ENCODE measurements at places on chromosomes 11 and 22. TPM values are rescaled to one million over a fixed set of nuclear protein-coding genes. Genes with fewer than 3 reads are reported as not detected.
A peak's percentile ranks its signal among the peaks of the same experiment; 100 is the strongest.

Gene PHLDB1
- total RNA-seq = 115 TPM

Gene MPPED1
- total RNA-seq = not detected

Gene MUC2
- 0.03 TPM for total RNA-seq

Gene MIAT
- 0.71 TPM for total RNA-seq

Gene KLHL35
- total RNA-seq = not detected

DNA sequence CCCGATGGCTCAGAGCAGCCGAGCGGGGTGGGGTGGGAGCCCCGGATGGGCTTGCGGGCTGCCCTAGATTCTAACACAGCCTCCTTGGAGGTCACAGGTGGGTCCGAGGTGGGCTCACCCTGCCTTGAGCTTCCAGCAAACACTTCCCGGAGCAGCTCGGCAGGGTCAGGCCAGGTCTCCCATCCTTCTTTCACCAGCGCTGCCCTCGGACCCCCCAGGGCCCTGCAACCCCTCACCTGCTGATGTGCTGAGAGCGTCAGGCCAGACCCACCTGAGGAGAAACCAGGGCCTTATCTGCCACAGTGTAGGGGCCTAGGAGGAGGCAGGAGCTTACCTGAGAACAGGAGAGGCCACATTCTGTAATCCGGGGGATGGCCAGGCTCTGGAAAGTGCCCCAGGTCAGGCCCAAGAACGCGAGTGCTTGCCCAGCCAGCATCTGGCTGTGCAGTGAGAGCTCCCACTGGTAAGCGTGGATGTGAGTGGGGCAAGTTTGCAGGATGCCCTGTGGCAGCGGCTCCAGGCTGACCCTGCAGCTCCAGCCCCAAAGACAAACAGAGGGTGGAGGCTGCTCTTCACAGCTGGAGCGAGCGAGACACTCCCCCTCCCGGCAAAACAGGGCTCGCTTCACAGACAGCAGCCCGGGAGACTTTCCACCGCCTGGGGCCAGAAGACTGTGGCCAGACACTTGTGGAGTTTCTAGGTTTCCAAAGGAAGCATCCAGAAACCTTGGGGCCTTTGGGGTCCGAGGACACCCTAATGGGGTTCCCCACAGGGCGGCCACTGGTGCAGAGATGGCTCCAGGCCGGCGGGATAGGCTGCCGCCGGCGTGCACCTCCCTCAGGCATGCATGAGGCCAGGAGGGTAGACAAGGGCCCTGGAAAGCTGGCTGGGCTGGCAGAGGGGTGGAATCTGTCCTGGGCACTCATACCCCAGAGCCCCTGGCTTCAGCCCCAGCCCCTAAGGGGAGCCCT lies at the start of gene IL17REL:
IL17REL (minus strand) TSS at position 555 of the 971 bp plus-strand sequence; CDS start at position 436, 119 bp downstream.
- no peaks in the 10 kb centered on the region for H3K36me3 ChIP-seq
- H3K27ac ChIP-seq = no peak within 1 kb of the TSS
- peak; percentile 6 for DNase-seq
- H3K27me3 ChIP-seq = peaks cover 20% of the 10 kb centered on the region
- no peaks in the 10 kb centered on the region for H3K4me1 ChIP-seq

GRCh38 chr22:43625242-43625641 lies 186.9 kb downstream of the EFCAB6 start:
- no peak for DNase-seq
- H3K27me3 ChIP-seq = peaks cover 1% of the 10 kb centered on the region
- H3K4me1 ChIP-seq = no peaks in the 10 kb centered on the region
- no peak overlapping the region for H3K27ac ChIP-seq
- H3K4me3 ChIP-seq = no peak overlapping the region

GRCh38 chr11:113614097-113614496 lies 92.0 kb downstream of the TMPRSS5 start:
- no peaks in the 10 kb centered on the region for H3K4me1 ChIP-seq
- H3K4me3 ChIP-seq = no peak overlapping the region
- no peaks in the 10 kb centered on the region for H3K36me3 ChIP-seq
- H3K27me3 ChIP-seq = no peaks in the 10 kb centered on the region
- H3K27ac ChIP-seq = no peak overlapping the region

DNA sequence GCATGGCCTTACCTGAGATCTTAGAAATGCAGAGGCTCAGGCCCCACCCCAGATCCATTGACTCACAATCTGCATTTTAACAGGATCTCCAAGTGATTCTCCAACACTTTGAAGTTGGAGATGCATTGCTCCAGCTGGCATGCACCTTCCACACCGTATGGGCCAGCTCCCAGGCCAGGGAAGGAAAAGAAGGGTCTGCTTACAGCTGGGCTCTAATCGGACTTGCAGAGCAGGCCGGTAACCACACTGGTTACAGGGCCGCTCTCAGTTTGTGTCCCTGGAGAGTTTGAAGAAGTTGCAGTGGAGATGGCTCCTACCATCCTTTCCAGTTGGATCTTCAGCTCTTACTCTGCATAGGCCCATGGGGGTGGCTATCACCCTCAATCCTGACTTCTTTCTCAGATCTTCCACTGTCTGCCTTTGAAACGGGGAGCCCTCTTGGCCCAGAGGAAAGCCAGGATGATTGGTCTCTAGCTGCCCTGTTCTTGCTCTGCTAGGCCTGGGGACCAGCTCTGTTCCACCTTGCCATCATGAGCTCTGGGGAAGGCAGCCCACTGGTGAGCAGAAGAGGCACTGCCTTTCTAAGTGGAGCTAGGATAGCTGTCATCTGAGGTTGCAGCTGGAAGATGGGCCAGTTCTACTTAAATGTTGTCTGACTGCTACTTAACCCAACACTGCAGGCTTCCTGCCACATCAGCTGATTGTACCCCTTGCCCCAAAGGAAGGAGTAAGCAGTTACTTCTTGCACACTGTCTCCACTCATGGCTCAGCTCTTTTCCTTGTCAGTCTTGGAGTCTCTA lies 105.6 kb upstream of the NAV2 start:
- no peak for DNase-seq
- peaks cover 22% of the 10 kb centered on the region for H3K4me1 ChIP-seq
- H3K27ac ChIP-seq = no peak overlapping the region
- H3K27me3 ChIP-seq = peaks cover 11% of the 10 kb centered on the region
- H3K36me3 ChIP-seq = peaks cover 21% of the 10 kb centered on the region

GRCh38 chr11:17388609-17389210 lies at the start of gene KCNJ11:
TSS of gene KCNJ11 (minus strand) at chr11:17388659. CDS start at chr11:17388091, 568 bp downstream.
- peaks cover 8% of the 10 kb centered on the region for H3K4me1 ChIP-seq
- no peaks in the 10 kb centered on the region for H3K36me3 ChIP-seq
- H3K27me3 ChIP-seq = peaks cover 12% of the 10 kb centered on the region
- no peak for DNase-seq

DNA sequence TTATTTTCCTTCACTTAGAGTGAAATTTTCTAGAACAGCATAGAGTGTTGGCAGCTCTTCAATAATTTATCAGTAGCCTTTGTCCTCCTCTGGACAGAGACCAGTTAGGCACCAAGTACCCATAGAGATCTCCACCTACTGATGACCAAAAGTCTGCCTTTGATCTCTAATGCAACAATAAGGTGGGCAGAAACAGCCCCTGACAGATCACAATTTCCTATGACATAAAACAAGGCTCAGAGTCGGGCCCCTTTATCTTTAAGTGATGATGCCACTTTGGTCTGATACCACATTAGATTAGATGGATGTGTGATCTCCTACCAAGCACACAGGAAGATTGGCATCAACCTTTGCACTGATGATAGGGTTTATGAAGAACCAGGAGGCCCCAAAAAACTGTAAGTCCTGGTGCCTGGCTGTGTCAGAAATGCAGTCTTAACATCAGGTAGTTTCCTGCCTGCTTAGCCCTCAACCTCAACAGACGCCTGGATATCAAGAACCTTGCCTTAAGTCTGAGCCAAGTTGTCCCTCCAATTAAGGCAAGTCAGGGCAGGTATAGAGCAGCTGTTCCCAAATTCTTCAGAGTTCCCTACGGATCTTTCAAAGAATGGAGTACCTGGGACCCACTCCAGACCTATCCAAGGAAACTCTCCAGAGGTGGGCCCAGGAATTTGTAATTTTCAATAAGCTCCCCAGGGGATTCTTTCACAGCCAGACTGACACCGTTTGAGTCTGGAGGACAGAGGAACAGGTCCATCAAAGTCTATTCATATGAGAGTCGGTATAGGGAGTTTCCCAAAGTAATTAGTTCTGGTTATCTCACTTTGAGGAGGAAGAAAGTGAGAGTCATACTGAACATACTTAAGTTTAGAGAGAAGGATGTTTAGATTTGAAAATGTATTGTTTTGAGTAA lies 30.6 kb upstream of the TMPRSS4 start:
- H3K36me3 ChIP-seq = no peaks in the 10 kb centered on the region
- no peak overlapping the region for H3K4me3 ChIP-seq
- H3K27ac ChIP-seq = no peak overlapping the region
- DNase-seq = no peak
- H3K27me3 ChIP-seq = peaks cover 23% of the 10 kb centered on the region
- H3K4me1 ChIP-seq = no peaks in the 10 kb centered on the region

DNA sequence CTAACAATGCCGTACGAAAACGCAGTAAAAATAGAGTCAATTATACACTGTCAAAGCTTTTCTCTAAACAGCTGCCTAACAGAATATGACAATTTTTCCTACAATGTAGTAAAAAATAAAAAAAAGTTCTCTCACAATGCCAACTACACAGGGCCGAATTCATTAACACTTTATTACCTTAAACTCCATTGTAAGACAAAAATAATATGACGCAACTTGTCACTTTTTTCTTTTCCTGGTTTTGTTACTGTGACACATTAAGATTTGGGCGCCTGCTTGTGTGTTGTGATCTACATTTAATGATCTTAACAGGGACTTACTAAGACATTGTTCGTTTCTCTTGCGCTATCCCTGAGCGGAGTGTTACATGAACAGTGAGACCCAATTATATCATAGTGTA lies 204.1 kb downstream of the INSC start:
- no peaks in the 10 kb centered on the region for H3K36me3 ChIP-seq
- H3K27me3 ChIP-seq = no peaks in the 10 kb centered on the region
- no peak for DNase-seq
- no peaks in the 10 kb centered on the region for H3K4me1 ChIP-seq
- no peak overlapping the region for H3K4me3 ChIP-seq

- H3K27ac ChIP-seq = no peak overlapping the region
- H3K36me3 ChIP-seq = peaks cover 21% of the 10 kb centered on the region
- H3K27me3 ChIP-seq = no peaks in the 10 kb centered on the region
- peaks cover 32% of the 10 kb centered on the region for H3K4me1 ChIP-seq
- no peak for DNase-seq
- H3K4me3 ChIP-seq = no peak overlapping the region
These were observed 7.4 kb downstream of the MSANTD4 start for GRCh38 chr11:106014620-106015019.

- H3K4me3 ChIP-seq = no peak overlapping the region
- no peaks in the 10 kb centered on the region for H3K4me1 ChIP-seq
- H3K27me3 ChIP-seq = no peaks in the 10 kb centered on the region
- no peaks in the 10 kb centered on the region for H3K36me3 ChIP-seq
These were observed 21.9 kb upstream of the PANX1 start for GRCh38 chr11:94106716-94107115.

GRCh38 chr11:117833401-117833891 lies 8.9 kb upstream of the FXYD2 start:
- H3K4me3 ChIP-seq = no peak overlapping the region
- no peak for DNase-seq
- H3K36me3 ChIP-seq = no peaks in the 10 kb centered on the region
- H3K27me3 ChIP-seq = peaks cover 49% of the 10 kb centered on the region
- no peak overlapping the region for H3K27ac ChIP-seq

DNA sequence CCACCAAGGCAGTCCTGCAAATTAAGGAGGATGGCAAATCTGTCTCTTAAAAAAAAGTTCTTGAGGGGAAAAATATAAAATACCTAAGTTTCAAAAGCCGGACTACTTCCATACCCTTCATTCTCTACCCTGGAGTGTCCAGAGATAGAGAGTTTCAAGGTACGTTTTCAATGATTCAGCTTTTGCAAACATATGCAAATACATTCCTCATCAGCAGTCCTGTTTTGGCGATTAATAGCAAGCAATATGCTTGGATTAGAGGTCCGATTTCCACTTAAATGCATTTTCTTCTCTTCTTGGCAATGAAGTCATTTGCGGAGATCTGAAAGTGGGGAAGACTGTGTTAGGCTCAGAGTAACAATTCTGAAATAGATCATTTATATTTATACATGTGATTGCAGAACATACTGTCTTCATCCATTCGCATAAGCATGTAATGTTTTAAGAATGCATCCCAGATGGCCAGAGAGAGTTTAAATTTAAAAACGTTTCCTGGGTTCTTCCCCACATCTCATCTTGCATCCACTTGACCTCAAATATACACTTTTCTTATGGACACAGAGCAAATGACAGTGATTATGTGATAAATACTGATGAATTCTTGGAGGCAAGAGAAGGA lies 13.8 kb upstream of the TFIP11 start:
- peaks cover 12% of the 10 kb centered on the region for H3K36me3 ChIP-seq
- 0 out of 2 replicates have a peak, but pooled peaks cover 5% of the 10 kb centered on the region for H3K4me1 ChIP-seq
- no peak overlapping the region for H3K27ac ChIP-seq
- DNase-seq = no peak

DNA sequence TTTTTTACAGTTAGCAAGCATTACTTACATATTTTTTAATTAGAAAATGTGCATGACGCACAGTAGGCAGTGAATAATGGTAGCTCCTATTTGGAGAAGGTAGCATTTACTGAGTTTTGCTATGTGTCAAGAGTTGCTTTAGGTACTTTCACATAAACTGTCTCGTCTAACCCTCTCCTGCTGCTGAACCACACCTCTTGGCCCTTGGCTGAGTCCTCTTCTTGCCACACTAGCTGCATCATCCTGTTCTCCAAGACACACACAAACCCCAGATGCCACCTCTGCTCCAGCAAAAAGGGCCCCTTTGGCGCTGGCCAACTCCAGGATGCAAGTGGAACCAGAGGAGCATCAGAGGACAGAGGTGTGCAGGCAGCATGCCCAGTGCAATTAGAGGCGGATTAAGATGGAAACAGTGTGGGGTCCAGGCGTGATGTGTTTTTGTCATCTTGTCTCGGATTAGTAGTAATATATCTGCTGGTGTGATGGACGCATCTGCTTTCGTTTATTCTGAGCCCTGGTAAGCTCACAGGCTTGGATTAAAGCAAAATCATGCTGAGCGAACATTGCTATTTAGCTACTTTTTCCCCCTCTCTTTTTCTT lies 367.0 kb upstream of the CADM1 start:
- no peak overlapping the region for H3K27ac ChIP-seq
- H3K4me1 ChIP-seq = no peaks in the 10 kb centered on the region
- no peak overlapping the region for H3K4me3 ChIP-seq
- DNase-seq = no peak
- no peaks in the 10 kb centered on the region for H3K27me3 ChIP-seq

GRCh38 chr22:19843107-19843856 lies 11.4 kb downstream of the GNB1L start:
- no peaks in the 10 kb centered on the region for H3K36me3 ChIP-seq
- peak overlapping the region; percentile 84 for H3K27ac ChIP-seq
- peaks cover 45% of the 10 kb centered on the region for H3K4me1 ChIP-seq
- no peaks in the 10 kb centered on the region for H3K27me3 ChIP-seq

- no peaks in the 10 kb centered on the region for H3K4me1 ChIP-seq
- no peaks in the 10 kb centered on the region for H3K27me3 ChIP-seq
- H3K4me3 ChIP-seq = no peak overlapping the region
- DNase-seq = no peak
- H3K27ac ChIP-seq = no peak overlapping the region
These were observed 293.6 kb upstream of the MTNR1B start for GRCh38 chr11:92675810-92676209.

DNA sequence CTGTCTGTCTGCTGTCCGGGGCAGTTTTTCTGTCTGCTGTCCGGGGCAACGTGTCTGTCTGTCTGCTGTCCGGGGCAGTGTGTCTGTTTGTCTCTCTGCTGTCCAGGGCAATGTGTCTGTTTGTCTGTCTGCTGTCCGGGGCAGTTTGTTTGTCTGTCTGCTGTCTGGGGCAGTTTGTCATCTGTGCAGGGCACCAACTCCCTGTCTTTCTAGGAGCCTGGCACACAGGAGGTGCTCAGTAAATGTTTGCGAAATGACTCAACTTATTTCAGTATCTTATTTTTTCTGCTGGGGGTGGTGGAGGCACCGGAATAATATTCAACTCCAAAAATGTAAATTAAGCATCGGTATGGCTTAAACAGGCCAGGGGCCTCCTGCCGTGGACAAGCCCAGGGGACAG lies 12.0 kb upstream of the TTLL12 start:
- no peak for DNase-seq
- peaks cover 36% of the 10 kb centered on the region for H3K27me3 ChIP-seq
- peaks cover 26% of the 10 kb centered on the region for H3K4me1 ChIP-seq
- no peak overlapping the region for H3K27ac ChIP-seq
- H3K4me3 ChIP-seq = no peak overlapping the region

All from HFFc6 (cell line).